SHP77 (cell line): ENCODE measurements at places on chromosomes 3 and 15.

GRCh38 chr3:127089486-127090145, 103.3 kb upstream of the PRR23E start:
- no peak for DNase-seq

GRCh38 chr3:62723914-62724217, 151.3 kb downstream of the CADPS start:
- no peak for DNase-seq

DNA sequence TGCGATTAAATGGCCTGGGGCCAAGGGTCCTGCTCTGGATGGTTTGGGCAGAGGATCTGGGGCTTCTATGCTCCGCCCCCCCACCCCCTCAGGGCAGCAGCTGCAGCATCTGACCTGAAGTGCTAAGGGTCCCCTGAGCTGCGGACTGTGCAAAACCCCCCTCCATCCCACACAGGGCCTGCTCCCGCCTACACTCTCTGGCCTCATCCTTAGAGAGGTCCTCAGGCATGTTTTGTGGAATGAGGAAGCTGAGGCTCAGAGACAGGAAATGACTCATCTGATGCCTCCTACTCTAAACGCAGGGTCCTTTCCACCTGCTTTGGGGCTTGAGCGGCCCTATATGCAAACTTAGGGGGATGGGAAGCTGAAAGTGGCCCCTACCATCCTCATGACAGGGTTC, 59.5 kb upstream of the CTSH start:
- DNase-seq = peak; percentile 45

GRCh38 chr15:94666553-94666952, 435.2 kb downstream of the MCTP2 start:
- no peak for DNase-seq

- no peak for DNase-seq
Measured at GRCh38 chr15:100032358-100033085, 299.3 kb upstream of the LYSMD4 start.

DNA sequence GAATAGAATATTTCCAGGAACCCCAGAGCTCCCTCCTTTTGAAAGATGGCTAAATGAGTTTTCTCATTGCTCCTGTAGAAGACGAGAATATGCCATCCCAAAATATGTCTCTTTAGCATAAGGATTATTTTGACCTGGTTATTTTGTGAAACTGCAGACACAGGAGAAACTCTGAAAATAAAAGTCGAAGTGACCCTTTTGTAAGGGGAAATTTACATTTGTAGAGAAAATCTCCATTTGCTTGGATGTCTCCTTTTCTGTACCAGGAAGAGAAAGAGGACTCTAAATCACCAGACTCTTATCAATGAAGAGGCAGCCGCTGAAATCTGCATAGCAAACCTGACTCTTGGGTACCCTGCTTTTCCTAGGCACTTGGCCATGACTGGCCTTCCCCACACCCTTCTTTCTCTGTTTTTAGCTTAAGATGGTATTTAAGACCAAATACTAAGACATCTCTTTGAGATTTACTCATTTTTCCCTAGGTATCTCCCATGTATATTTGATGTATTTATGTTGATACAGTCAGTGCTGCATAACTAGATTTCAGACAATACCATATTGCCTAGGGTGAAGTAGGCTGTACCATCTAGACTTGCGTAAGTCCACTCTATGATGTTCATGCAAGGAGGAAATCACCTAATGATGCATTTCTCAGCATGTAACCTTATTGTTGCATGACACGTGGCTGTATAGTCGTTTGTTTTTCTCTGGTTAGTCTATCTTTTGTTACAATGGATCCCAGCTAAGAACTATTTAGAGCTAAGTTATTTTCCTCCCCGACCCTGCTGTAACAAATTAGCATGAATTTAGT, 98.2 kb upstream of the UBE3A start:
- DNase-seq = no peak

DNA sequence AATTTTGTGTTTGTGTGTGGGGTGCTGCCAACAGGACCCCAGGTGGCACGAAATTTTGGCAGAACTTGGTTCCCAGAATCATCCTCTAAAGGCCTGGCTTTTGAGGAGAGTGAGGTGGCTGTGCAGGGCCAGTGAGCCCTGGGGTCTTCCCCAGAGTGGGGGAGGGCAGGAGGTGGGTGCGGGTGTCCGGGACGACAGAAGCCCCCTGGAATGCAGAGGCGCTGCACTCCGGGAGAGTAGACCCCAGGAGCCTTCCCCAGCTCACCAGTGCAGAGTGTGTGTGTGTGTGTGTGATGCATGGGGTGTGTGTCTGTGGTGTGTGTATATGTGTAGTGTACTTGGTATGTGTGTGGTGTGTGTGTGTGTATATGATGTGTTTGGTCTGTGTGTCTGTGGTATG, 44.4 kb upstream of the SEC13 start:
- DNase-seq = no peak

DNA sequence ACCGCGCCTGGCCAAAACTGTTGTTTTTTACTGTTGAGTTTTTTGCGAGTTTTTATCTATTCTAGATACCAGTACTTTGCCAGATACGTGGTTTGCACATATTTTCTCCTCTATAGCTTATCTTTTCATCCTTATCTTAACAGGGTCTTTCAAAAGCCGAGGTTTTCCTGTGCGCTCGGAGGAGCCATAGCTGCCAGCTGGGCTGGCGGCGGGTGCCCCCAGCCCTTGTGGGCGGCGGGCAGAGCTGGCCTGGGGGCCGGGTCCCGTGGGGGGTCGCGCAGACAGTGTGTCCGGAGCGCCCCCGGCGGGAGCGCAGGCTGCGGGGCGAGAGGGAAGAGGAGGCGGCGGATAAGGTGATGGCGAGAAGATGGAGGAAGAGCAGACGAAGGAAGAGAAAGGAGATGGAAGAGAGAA, 11.1 kb upstream of the EIF4A2 start:
- DNase-seq = no peak

DNA sequence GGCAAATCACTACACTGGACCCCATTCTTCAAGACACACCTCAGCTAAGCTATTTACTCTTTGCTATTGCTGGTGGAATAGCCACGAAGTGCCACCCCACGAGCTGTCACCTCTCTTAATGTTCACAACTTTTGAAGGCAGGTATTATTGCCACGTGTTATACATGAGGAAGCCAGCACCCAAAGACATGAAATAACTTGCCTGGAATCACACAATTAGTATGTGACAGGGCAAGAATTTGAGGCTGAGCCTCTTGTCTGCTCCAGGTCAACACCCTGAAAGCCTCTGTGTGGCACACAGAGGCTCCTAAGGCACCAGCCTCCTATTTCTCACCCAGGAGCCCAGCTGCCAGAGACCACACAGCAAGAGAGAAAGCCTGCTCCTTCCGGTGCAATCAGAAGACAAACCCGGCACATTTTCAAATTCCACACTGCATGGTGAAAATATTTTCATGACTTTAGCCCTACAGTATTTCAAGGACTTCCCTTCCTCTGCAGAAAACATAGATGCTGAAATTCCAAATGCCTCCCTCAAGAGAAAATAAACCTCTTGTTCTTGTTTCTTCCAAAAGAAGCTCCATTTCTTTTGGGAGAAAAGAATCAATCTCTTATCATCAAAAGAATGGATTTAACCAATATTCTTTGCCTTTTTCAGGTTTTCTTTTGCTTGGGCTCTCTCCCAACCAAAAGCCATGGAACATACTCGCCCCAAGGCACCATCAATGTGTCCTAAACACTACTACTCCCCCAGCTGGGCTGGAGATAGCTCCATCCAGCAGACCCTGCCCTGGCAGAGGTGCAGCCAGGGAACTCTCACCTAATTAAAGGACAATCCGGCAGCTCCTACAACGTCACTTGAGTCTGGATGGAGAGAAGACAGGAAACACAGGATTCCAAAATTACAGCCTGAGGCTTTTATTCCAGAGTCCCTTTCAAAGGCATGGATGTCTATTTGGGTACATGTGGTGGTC, 84.7 kb upstream of the THBS1 start:
- DNase-seq = no peak

DNA sequence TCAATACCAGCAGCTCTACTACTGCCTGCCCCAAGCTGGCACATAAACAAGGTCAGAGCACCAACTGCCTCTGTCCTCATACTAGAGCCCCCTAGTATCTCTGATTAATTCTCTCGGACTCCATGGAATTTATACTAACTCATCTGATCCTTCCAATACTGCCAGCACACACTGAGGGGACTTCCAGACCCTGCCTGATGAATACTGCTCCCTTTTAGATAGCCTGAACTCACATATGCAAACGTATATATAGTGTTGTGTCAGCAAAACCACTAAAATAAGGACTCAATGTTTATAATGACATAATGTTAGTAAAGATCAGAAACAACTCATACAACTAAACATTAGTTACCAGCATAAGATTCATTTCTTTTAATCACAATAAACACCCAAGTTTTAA, 25.0 kb downstream of the CEP70 start:
- DNase-seq = no peak

GRCh38 chr3:101635954-101636798, 40.8 kb downstream of the ZBTB11 start:
- DNase-seq = peak; percentile 45

- no peak for DNase-seq
Measured at GRCh38 chr3:52609316-52609815, 73.0 kb downstream of the UQCC5 start.

- no peak for DNase-seq
Measured at GRCh38 chr3:194305356-194306108, 45.6 kb downstream of the CPN2 start.

- no peak for DNase-seq
Measured at GRCh38 chr3:105822171-105823123, 46.4 kb downstream of the CBLB start.

GRCh38 chr3:165883863-165884478, 46.7 kb upstream of the BCHE start:
- DNase-seq = peak; percentile 38

- no peak for DNase-seq
Measured at GRCh38 chr3:151201051-151201730, 1.8 kb downstream of the GPR171 start.

DNA sequence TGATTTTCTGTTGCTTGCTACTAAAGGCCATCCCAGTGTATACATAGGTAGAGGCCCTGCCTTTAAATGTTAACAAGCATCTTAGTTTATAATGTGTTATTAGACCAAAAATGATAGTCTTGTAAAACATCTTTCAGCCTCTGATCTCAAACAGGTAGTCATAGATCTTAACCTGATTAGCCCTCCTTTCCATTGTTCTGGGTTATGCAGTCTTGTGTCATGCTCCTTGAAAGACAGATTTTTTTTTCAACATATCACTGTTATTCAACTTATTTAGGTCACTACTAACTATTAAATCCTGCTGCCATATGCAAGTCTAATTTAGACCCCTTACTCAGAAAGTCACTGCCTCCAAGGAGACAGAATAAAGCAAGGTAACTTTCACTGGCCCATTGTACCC, 19.1 kb upstream of the CLDN16 start:
- DNase-seq = no peak

GRCh38 chr3:79018671-79019136, 749.1 kb downstream of the ROBO1 start:
- DNase-seq = peak; percentile 46

GRCh38 chr15:63856711-63857460, 23.1 kb upstream of the HERC1 start:
- DNase-seq = no peak

GRCh38 chr15:47414207-47414606, 303.1 kb upstream of the SEMA6D start:
- no peak for DNase-seq

DNA sequence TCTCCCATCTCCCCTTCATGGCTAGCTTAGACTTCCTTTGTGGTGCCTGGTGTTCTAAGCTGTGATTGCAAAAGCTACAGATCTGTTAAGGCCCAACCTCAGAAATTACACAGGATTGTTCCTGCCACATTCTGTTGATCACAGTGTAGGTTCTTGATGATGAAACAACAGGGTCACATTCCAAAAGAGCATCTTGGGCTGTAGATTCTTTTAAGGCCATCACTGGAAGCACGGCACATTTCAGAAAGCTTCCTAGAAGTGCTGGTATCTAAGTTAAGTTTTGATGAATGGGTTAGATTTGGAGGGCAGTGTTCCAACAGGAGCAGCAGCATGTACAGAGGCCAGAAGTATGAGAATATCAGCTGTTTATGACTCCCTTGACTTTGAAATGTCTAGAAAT, 107.5 kb upstream of the SKOR1 start:
- DNase-seq = no peak

- no peak for DNase-seq
Measured at GRCh38 chr15:60960517-60960916, 268.6 kb downstream of the RORA start.

DNA sequence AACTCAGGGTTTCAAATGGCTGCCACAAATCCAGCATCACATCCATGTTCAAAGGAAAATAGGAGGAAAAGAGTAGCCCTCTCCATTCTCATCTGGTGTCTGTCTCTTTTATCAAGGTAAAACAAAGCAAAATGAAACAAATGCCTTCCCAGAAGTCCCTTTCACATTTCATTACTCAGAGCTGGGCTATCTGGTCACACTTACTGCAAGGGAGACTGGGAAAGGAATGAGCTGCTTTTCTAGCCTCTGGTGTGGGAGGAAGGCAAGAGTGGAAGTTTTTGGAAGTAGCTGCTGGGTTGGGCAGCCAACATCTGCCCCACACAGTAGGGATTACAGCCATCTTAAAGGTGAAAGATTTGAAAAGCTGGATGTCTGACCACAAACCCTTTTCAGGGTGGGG, 51.8 kb downstream of the KLF15 start:
- DNase-seq = no peak

- DNase-seq = no peak
Measured at GRCh38 chr3:134299185-134299887, 48.7 kb upstream of the RYK start.

GRCh38 chr3:13883681-13884080, 3.8 kb upstream of the WNT7A start:
- no peak for DNase-seq

DNA sequence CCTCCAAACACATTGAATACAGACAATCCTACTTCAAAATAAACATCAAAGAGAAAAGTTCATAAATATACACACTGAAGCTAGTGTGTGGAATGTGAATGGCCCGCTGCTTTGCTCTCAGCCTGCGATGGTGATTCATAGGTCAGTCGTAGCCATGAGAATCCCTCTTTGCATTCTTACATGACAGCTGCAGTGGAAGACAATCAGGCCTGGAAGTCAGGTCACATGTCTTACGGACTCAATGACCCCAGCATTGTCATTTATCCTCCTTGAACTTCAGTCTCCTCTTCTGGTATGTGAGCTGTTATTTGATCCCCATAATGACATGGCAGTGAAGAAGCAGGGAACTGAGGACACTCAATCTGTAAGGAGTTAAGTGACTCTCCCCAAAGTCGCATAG, 217.8 kb upstream of the EOMES start:
- no peak for DNase-seq

DNA sequence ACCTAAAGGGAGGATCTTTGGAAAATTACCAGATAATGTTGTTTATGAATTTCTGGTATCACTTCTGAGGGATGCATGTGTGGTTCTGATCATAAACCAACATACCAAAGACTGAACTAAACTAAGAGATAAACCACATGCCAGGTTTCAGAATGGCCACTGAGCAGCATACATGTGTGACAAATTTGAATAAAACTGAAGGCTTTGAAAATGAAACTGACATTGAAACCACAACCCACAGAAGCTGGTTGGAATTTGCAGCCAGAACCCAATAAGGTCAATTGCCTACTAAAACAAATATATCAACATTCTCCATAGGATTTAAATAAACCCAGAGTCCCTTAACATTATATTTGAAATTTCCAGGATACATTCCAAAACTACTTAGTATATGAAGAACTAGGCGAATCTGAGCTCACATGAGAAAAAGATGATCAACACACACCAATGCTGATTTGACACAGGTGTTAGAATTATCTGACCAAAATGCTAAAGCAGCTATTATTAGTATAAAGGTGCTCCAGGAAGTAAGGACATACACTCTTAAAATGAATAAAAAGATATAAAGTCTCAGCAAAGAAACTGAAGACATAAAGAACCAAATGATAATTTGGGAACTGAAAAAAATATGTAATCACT, 125.0 kb downstream of the ZNF280D start:
- DNase-seq = no peak
